Heart right ventricle (tissue), 16 donors: ENCODE measurements at places on chromosomes 2 and 18. TPM values are rescaled to one million over a fixed set of nuclear protein-coding genes. Genes with fewer than 3 reads are reported as not detected.

The ARHGAP28 gene
- total RNA-seq: 2.6 TPM

The ADRA2B gene
- total RNA-seq: 2.0 TPM

The SPHKAP gene
- 118 TPM for total RNA-seq

The DYSF gene
- total RNA-seq: 66.7 TPM

The ALPG gene
- total RNA-seq: not detected

The VSNL1 gene
- 24.3 TPM for total RNA-seq

The THAP4 gene
- total RNA-seq: 88.6 TPM

The METAP1D gene
- 5.2 TPM for total RNA-seq

The PSMD1 gene
- total RNA-seq: 108 TPM

The SERPINB4 gene
- total RNA-seq: not detected

The PUS10 gene
- 4.5 TPM for total RNA-seq
